ENCODE measurements at places on chromosomes 6 and 20. TPM values are rescaled to one million over a fixed set of nuclear protein-coding genes. Genes with fewer than 3 reads are reported as not detected.

The BTNL2 gene
- 0.16 TPM for polyA plus RNA-seq

The SRMS gene
- 0.08 TPM for polyA plus RNA-seq

The TRIM10 gene
- 0.47 TPM for polyA plus RNA-seq

The SIGLEC1 gene
- 0.60 TPM for polyA plus RNA-seq

The GPR63 gene
- polyA plus RNA-seq = 3.0 TPM

The DLGAP4 gene
- polyA plus RNA-seq = 42.9 TPM

DNA sequence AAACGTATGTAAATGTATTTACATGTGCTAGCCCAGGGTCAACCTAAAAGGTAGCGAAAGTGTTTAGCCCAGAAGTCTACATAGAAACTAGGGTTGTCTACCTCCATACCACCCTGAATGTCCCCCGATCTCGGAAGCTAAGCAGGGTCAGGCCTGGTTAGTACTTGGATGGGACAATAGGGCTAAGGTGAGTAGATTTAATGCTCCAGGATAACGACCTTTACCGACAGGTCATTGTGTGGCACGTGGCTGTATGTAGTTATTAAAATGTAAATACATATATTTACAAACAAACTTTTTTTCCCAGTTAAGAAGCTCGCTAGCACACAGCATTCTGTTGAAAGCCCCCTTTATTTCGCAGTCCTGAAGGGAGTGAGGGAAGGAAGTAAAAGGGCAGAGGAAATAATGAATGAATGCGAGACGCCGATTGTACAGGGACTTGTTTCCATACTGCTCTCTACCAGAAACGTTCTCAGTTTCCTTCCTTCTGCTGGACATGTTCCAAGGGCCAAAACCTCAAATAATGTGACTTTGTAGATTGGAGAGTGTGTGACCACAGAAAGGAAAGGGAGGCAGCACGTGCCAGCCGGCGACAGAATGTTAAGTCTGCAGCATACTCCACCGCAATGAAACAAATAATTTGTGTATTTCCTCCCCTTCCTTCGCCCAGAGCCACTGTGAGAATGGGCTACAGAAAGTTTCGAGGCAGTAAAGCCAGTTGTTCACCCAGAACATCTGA, 612 bp downstream of the ADAT2 start:
- DNase-seq = no peak

DNA sequence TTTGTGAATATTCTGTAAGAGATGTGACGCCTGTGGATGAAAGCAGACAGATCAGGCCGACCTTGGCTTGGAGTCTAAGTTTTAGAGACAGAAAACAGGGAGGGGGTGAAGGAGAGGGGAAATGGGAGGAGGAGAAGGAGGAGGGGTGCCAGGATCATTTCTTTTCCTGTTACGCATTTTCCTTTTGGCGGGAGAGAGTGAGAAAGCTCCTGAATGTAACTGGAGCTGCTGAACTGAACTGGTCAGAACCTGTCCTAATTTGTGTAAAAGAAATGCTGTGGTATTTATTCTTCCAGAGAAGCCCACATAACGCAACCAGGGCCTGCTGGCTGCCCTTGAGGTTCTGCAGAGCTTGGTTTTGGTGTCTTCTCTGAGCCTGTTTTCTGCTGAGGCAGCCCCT, 41.9 kb downstream of the UTRN start:
- no peak for DNase-seq

- DNase-seq = no peak
Observed at GRCh38 chr6:51533962-51534361, 553.5 kb downstream of the PKHD1 start.

DNA sequence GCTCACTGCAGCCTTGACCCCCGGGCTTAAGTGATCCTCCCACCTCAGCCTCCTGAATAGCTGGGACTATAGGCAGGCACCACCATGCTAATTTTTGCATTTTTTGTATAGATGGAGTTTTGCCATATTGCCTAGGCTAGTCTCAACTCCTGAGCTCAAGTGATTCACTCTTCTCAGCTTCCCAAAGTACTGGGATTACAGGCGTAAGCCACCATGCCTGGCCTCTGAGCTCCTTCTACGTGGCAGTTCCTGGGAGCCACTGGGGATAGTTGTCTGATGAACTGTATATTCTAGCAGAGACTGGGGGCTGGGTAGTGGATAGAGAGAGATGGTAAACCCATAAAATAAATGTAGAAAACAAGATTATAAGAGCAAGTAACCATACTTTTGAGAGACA, 26.1 kb downstream of the IYD start:
- no peak for DNase-seq

DNA sequence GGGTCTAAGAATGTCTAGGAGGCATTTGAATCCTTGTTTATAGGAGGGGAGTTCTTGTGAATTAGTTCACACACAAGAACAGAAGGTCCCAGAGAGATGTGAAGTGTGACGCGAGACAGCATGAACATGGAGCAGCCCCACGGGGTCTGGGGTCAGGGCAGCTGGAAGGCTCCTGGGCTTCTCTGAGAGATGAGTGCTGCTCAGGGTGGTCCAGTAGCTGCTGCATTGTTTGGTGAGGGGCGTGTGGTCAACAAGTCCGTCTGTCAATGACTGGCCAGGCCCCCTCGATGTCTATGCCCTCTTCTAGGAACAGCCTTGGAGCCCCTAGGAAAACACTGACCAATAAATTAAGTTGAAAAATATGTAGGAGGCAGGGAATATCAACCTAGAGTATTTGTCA, 40.2 kb upstream of the GABRR1 start:
- no peak for DNase-seq

- DNase-seq = no peak
Observed at GRCh38 chr6:89729818-89730217, 89.8 kb downstream of the MDN1 start.

- no peak for DNase-seq
Observed at GRCh38 chr6:11683871-11684270, 94.7 kb downstream of the ADTRP start.

DNA sequence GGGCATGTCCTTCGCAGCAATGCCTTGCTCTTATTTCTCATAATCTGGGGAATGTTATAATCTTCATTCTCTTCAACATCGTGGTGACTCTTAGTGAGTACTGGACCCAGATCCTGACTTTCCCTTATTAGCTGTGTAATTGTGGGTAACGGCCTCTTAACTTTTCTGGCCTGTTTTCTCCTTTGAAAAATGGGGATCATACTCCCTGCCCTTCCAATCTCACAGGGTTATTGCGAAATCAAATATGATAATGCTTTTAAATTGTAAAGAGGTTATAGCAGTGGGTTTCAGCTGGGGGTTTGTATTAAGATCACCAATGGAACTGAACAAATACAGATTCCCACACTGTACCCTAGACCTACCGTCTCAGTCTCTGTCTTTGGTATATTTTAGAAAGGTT, 77.1 kb downstream of the CTNNBL1 start:
- DNase-seq = no peak

- DNase-seq = no peak
Observed at GRCh38 chr20:63930971-63931553, 25.2 kb downstream of the UCKL1 start.

DNA sequence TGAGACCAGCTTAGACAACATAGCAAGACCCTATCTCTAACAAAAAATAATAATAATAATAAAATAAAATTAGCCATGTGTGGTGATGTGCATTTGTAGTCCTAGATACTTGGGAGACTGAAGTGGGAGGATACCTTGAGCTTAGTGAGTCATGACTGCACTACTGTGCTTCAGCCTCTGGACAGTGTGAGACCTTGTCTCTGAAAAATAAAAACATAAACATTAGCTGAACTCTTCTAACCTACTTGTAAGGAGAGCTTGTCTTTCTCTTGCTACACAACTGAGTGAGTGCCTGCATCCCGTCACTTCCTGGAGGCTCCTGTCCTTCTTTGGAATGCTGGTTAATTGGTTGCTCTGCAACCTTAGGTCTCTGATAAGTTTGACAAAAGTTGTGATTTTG, 5.1 kb upstream of the DBNDD2 start:
- DNase-seq = no peak

DNA sequence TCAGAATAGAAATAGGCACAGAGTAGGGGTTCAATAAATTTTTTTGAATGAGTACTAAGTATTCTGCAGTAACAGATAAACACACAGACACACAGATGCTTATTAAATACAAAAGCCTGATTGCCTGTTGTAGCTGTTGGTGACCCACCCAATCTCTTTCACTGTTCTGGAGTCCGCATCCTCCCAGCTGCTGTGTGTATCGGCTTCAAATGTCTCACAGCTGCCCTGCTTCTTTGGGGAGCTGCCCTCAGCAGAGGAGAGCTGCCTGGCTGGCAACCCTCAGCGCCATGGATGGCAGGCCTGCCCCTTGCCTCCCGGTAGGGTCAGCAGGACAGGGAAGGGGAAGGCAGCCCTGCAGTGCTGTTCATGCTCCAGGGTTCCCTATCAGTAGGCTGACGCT, 85.9 kb upstream of the PRND start:
- no peak for DNase-seq

DNA sequence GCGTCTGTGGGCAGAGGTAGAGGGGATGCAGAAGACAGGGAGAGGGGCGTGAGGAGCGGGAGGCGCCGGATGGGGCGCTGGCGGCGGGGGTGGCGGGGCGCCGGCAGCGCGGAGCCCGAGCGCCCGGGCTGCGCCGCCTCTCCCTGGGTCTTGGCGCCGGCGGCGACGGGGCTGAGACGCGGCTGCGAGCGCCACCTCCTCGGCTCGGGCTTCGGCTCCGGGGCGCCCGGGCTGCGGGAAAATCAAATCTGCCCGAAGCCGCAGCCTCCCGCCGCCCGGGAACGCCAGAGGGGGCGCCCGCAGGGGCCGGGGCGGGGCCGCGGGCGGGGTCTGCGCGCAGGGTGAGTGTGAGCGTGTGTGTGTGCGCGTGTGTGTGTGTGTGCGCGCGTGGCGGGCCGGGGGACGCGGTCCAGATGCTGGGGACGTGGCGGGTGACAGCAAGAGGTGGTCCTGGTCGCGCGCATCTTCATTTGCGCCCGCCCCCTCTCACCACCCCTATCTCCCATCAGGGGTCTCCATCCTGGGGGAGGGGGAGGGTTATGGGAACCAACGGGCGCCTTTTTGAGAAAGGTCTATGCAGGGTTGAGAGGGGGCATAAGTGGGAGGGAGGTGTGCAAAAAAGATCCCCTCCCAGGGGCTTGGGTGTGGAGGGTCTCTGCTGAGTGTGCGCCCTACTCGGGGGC, 646 bp upstream of the CPNE5 start:
- DNase-seq = no peak

DNA sequence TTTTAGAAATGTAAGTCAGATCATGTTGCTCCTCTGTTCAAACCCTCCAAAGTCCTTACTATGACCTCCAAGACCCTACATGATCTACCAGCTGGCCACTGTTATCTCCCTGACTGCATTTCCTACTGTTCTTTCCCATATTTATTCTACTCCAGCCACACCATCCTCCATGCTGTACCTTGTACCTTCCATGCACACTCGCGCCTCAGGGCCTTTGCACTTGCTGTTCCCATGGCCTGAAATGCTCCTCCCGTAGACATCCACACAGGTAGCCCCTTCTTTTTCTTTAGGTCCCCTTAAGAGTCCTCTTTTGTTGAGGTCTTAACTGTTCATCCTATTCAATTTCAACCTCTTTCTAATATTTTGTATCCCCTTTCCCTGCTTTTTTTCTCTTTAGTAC, 47.0 kb downstream of the HEBP2 start:
- DNase-seq = no peak

DNA sequence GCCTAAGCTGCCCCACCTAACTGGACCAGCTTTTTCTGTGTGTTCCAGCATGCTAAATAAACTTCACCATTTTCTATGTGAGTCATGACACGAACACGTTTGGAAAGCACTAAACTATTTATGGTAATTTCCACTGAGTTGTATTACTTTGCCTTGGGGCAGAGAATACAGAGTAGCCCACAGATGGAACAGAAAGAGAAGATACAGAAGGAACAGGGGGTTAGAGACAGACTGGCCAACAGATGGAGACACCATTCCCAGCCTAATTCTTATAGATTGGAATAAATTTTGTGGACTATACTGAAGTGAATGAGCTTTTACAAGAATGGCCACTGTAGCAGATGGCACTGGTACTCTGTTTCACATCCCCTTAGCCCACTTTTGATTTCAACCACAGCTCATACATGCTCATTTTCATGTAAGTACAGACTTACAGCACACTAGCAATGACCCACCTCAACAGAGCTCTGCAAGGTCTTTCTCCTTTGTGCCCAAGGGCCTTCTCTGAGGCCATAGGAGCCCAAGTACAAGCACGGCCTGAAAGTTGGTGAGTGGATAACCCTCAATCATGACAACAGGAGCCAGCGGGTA, 13.1 kb upstream of the NT5DC1 start:
- DNase-seq = no peak

DNA sequence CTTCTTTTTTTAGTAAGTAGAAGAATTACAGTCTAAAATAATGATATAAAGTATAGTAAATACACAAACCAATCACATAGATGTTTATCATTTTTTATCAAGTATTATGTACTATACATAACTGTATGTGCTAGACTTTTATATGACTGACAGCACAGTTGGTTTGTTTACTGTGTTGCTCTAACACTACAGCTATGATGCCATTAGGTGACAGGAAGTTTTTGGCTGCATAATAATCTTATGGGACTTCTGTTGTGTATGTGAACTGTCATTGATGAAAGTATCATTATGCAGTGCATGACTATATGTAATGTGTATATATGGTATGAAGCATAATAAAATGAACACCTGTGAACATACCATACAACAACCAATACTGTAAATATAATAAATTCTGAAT, 104.0 kb downstream of the ZFAND3 start:
- DNase-seq = no peak

GRCh38 chr20:51769976-51770615, 1.9 kb upstream of the ATP9A start:
- no peak for DNase-seq

DNA sequence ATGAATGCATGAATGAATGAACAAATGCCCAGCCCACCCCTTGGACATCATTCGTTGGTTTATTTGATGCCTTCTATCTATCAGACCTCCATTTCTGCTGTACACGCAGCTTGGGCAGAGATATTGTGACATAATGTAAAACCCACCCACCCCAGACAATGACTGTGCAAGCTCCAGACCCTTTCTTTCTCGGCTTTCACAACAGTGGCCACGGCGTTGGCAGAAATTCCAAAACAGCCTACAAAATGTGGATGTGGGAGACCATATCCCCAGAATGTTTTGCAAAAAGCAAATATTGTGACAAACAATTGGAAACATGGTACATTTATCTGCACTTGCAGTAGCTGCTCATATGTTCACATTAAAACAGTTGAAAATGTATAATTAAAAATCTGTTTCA, 162.0 kb upstream of the MAFB start:
- DNase-seq = no peak
